ENCODE measurements at places on chromosomes 11 and 22.

DNA sequence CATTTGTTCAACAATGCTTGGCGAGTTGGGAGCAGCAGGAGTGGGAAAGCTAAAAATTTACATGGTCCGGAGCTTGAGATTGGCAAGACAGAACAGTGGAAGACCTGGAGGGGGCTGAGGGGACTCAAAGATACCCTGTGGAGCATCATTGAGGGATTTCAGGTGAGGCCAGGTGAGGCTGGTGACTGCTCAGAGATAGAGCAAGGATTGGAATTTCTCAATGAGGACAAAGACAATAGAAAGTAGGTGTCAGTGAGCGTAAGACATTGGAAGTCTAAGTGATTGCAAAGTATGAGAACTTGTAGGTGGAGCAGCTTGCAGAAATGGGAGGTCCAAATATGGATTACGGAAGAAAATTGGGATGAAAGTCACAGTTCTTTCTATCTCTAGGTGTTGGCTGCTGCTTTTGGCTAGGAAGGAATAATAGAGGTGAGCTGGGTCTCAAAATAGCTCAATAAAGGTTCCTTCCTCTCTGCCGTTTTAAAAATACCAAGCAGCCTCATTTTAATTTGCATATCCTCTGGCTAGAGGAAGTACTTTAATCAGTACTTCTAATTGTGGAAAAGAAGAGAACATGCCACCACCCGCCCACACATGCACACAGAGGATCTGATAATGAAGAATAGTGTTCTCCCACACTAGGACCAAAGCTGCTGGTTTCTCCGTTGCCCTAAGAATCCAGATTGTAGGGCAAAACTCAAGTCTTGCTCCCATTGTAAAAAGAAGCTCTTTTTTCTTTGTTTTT is 41.8 kb upstream of the SORL1-AS1 start:
- ATAC-seq, result no peak

DNA sequence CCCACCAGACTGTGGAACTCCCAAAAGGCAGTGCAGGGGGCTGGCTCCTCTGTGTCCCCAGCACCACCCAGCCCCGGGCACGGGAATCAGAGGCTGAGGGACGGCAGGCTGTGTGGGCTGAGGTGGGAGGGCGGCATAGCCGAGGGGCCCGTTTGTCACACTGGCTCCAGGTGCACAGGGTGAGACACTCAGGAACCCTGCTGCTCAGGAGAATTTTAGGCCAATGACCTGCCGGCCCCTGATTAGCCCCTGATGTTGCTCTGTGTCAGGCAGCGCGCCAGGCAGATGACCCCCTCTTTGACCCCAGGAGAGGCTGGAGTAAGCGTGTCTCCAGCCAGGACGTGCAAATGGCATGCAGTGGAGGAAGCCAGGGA is 52.7 kb downstream of the RTL6 start:
- no peak for ATAC-seq

- ATAC-seq, result no peak
Observed at GRCh38 chr11:29483831-29484230, 533.0 kb downstream of the KCNA4 start.

DNA sequence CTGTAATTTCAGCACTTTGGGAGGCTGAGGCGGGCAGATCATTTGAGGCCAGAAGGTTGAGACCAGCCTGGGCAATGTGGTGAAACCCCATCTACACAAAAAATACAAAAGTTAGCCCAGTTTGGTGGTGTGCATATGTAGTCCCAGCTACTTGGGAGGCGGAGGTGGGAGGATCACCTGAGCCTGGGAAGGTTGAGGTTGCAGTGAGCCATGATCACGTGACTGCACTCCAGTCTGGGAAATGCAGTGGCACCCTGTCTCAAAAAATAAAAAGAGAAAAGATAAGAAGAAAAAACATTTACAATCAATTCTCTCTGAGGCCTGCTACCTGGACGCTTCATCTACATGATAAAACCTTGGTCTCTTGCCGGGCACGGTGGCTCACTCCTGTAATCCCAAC is 7.2 kb upstream of the CBL start:
- no peak for ATAC-seq

GRCh38 chr11:69563946-69564775 is 76.8 kb upstream of the CCND1 start:
- ATAC-seq, result no peak

DNA sequence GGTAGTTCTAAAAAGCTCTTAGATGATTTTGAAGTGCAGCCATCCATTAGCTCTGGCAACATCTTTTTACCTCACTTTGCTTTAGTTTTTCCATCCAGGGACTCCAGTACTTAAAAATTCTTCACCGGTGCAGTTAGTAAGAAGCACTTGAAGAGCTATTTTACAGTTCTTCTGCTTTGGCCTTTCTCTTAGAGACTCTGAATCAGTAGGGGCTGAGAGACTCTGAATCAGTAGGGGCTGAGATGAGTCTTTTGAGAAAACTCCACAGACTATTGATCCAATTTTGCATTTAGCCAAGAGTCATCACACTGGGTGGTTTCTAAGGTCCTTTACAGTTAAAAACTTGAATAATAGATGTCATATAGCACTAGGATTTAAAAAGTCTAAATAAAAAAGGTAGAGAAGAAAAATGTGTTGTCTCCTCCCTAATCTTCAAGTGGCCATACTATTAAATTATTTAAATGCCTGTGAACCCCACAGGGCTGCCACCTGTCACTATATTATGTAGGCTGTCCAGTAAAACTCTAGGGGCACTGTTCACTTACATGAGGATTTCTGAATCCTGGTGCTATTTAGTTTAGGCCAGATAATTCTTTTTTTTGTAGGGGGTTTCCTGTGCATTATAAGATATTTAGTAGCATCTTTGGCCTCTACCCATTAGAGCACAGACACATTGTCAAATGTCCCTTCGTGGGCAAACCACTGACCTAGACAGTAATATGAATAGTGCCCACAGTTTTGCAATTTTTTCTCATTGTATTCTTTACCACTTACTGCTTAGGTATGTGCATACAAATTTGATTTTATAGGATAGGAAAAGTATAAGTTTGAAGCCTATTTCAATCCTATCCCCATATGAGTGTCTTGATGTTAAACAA is 26.3 kb upstream of the HIKESHI start:
- ATAC-seq, result no peak

GRCh38 chr11:45997599-45997998 is 75.1 kb downstream of the LARGE2 start:
- no peak for ATAC-seq

- ATAC-seq, result no peak
Observed at GRCh38 chr11:1877211-1878136, 14.2 kb downstream of the PRR33 start.

DNA sequence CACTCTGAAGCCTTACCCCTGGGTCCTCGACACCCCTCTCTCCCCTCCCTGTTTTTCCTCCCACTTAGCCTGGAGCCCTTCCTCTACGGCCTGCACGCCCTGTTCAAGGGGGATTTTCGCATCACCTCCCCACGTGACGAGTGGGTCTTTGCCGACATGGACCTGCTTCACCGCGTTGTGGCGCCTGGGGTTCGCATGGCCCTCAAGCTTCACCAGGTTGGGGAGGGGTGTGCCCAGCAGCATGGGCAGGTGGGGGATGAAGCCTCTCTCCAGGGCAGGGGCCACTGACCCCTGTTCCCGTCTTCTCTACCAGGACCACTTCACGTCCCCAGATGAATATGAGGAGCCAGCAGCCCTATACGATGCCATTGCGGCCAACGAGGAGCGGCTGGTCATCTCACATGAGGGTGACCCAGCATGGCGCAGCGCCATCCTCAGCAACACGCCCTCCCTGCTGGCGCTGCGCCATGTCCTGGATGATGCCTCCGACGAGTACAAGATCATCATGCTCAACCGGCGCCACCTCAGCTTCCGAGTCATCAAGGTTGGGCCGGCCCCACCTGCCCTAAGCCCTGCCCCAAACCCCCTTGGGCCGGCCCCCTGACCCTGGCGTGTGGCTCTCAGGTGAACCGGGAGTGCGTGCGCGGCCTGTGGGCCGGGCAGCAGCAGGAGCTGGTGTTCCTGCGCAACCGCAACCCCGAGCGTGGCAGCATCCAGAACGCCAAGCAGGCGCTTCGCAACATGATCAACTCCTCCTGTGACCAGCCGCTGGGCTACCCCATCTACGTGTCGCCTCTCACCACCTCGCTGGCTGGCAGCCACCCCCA is 2.8 kb upstream of the SIPA1 start:
- ATAC-seq, result no peak

DNA sequence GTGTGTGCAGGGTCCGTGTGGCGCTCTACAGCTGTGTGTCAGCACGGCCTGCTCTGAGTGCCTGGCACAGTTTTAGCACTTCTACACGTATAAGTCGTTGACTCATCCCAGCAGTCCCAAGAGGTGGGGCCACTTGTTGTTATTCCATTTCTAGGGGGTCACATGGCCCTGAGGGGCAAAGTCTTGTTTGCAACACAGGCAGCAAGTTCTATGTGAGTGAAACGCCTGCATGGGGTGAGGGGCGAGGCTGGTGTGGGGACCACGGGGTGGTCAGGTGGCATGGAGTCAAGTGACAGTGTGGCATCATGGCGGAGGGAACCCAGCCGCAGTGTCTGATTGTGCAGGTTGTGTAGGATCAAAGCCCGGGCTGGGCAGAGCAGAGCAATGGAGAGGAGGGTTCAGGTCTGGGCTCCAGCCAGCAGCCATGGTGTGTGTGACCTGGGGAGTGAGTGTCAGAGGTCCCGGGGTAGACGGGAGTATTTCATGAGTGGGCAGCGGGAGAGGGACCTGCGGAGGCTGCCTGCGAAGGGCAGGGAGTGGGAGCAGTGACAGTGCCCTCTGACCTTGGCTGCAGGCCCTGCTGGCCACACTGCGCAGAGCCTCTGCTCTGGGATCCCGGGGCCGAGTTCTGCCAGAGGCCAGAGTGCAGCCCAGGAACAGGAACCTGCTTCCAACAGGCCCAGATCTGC is 27.9 kb downstream of the SHANK3 start:
- no peak for ATAC-seq

- no peak for ATAC-seq
Observed at GRCh38 chr22:36564422-36565158, 35.6 kb upstream of the EIF3D start.

DNA sequence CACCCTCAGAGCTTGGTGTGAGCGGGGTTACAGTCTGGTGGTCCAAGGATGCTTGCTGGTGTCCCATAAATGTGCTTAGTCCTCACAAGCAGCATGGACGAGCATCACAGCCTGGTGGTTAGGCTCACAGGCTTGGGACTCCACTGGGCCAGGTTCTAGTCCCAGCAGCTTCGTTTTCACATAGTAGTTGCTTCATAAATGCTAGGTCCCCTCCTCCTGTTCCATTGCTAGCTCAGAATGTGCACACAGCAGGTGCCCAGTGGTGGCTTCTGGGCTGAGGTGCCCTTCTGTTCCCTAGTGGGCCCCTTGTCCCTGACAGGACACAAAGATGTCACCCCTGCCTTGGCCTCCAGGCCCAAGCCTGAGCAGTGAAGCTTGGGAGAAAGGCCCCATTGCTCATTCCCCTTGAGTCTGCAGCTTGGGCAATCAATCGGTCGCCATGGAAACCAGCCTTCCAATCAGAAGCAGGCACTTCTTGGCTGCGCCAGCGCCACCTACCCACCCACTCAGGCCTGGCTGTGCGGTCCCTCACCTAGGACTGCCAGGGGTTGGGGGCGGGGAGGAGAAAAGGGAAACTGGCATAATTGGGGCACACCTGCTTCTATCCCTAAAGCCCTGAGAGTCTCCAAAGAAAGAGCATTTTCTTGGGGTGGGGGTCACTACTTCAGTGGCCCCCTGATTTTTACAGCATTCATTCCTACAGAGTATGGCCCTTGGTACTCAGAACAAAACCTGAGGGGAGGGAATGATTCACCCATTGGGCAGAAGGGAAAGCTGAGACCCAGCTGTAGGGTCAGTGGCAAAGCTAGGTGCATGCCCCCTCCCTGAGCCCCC is 48.1 kb downstream of the CYTH4 start:
- ATAC-seq, result peak; percentile 57

DNA sequence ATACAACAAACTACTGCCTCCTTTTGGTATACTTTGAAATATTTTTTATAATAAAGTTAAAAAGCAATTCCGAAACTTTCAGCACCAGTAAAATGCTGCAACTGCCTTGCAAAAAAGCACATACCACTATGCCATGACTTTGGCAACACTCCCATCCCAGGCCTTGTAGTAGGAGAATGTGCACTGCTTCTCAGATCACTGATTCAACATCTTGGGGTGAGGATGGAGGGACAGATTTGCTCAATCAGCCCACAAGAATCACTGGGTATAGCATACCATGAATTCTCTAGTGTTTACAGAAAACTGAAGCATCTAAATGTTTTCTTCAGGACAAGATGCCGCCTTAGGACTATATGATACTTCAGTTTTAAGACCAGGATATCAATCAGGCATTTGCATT is 14.9 kb downstream of the EIF4ENIF1 start:
- peak; percentile 30 for ATAC-seq
